Activated CD8-positive, alpha-beta T cell treated with anti-CD3 and anti-CD28 coated beads, Interleukin-2, amount 10 ng/mL, durations not matched to agents 7 days and 5 days (primary cell): ENCODE measurements at places on chromosomes 5 and 9. TPM values are rescaled to one million over a fixed set of nuclear protein-coding genes. Genes with fewer than 3 reads are reported as not detected.

DNA sequence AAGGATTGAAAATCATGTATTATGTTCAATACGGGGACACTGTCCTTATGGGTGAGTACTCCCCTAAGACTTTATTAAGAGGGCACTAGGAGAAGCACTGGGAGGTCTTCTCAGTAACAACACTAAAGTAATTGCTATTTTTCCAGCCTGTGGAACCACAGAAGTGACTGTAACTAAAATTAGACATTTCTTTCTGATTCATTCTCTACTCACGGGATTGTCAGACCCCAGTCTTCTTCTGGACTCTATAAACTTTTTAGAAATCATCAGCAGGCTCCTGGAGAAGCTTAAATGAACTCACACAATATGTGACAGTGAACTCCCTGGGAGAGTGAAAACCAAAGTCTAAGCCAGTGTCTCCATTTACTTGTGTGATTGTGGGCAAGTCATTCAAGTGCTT is 14.5 kb downstream of the TLR4 start:
- DNase-seq = no peak

DNA sequence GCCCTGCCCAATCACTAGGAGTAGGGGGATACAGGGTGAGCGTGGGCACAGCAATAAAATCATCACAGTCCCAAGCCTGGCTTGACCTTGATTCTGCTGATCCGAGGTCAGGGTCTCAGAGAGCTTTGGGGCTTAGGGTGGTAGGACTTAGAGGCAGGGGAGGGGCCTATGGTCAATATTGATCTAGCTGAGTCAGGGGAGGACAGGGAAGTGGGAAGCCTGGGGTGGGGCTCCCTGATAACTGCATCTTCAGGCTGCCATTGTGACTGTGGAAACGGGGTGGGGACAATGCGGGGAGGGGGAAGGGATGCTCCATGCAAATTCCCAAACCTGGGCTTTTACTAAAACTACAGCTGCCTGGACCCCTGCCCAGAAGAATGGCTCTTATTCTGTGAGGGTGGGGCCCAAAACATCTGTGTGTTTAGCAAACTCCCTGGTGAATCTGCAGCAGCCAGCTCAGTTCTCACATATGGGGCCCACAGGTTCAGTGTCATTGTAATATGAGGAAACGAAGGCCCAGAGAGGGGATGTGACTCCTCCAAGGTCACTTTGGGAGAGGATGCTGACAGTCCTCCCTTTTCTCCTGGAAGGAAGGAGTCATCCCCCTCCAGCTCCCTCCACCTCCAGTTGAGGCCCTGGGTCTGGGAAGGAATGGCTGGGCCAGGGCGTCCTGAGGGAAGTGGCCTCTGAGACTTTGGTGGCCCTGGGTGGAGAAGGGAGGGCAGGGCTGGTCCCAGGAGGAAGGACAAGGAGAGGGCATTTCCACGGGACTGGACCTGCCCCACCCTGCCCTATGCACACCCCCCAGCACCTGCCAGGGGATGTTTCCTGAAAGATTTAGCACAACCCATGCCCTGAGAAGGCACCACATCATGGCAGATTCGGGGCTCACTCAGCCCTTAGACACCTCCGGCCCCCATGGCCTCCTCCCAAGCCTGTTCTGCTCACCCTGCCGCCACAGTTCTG is 26.4 kb downstream of the SLC6A7 start:
- no peak for DNase-seq

Gene NEUROG1
- not detected for total RNA-seq

Gene HMCN2
- total RNA-seq = not detected

Gene CDK7
- total RNA-seq = 23.9 TPM

Gene ANGPTL2
- not detected for total RNA-seq

Gene IL5
- not detected for total RNA-seq

GRCh38 chr5:23029290-23029689 is 176.1 kb upstream of the CDH12 start:
- DNase-seq = no peak

DNA sequence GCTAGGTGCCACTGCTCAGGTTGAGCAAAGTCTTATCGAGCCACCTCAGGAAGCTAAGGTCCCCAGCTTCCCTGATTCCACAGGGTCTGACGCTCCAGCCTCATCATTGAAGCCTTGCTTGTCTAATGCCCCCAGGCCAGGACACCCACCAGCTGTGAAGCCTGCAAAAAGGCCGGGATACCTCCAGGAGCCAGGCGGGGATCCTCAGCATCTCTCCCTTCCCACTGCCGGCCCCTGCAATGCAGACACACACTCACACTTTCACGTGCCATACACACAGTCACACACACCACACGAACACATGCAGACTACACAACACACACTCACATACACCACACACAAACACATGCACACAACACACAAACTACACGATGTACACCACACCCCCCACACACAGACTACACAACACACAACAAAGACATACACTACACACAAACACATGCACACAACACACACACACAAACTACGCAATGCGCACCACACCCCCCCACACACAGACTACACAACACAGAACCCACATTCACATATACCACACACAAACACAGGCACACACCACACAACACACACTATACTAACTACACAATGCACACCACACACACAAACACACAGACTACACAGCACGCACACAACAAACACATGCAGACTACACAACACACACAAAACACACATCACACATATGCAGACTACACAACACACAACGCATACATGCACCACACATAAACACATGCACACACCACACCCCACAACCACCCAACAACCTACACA is 17.8 kb upstream of the S1PR3 start:
- DNase-seq = no peak

DNA sequence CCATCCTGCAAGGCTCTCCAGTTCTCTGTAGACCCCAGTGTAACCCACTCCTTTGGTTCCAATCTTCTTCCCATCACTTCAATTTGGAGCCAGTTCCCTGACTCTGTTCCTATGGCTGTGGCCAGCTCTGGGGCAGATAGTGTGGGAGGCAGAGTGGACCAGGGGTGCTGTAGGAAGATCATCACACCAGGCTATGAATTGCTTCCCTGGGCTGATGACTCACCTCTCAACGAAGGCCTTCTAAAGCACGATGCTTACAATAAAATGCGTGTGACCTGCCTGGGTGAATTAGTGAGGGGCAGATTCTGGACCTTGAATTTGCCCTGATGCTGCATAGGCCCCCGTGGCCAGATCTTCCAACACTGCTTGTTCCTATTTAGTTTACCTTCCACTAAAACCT is 289.7 kb downstream of the FBXL7 start:
- DNase-seq = no peak

- DNase-seq = no peak
Measured at GRCh38 chr5:150272531-150272930, 17.0 kb downstream of the CAMK2A start.

Gene FOXD4L5
- total RNA-seq = 0.16 TPM

DNA sequence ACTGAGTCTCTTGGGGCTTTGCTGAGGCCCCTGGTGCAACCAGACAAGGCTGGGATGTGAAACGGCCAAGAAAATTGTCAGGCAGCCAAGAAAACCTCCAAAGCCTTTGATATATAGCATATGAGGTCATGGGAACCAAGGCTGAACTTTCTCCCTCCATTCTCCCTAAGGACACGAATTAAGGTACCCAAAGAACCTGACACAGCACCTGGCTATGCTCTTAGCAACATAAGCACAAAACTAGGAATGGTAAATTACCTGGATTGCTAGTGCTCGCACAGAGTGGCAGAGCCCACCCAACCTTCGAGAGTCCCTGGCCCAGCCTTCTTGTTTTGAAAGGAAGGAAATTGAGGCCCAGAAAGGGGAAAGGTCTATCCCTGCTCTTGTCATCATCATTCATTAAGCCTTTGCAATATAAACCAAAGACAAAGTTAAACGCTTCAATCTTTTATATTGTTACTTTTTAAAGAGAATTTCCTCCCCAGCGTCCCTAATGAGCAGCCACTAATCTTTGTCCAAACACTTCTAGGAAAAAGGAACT is 220.0 kb upstream of the NR4A3 start:
- no peak for DNase-seq

- no peak for DNase-seq
Measured at GRCh38 chr5:81646469-81646995, 104.4 kb downstream of the SSBP2 start.

Gene RHOBTB3
- total RNA-seq = 0.32 TPM

- no peak for DNase-seq
Measured at GRCh38 chr9:134477342-134477925, 151.2 kb downstream of the RXRA start.

DNA sequence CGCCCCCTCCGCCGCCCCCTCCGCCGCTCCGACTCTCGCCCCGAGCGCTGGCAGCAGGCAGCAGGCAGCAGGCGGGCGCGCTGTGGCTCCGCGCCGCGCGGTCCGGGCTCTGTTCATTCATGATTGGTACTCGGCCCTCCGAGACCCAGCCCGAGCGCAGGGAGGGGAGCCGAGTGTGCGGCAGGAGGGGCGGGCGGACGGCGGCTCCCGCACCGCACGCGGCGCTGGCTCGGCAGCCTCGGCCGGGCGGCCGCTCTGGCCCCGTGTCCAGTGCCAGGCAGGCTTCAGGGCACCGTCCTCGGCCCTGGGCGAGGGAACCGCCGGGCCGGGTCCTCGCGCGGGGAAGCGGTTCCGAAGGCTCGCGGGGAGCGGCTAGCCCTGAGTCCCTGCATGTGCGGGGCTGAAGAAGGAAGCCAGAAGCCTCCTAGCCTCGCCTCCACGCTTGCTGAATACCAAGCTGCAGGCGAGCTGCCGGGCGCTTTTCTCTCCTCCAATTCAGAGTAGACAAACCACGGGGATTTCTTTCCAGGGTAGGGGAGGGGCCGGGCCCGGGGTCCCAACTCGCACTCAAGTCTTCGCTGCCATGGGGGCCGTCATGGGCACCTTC is at the start of gene KCNIP1:
Gene KCNIP1, plus strand, starts transcription at position 31 of the 607 bp plus-strand sequence.
- no peak for DNase-seq

- no peak for DNase-seq
Measured at GRCh38 chr9:96139592-96140295, 162.2 kb downstream of the HSD17B3 start.

DNA sequence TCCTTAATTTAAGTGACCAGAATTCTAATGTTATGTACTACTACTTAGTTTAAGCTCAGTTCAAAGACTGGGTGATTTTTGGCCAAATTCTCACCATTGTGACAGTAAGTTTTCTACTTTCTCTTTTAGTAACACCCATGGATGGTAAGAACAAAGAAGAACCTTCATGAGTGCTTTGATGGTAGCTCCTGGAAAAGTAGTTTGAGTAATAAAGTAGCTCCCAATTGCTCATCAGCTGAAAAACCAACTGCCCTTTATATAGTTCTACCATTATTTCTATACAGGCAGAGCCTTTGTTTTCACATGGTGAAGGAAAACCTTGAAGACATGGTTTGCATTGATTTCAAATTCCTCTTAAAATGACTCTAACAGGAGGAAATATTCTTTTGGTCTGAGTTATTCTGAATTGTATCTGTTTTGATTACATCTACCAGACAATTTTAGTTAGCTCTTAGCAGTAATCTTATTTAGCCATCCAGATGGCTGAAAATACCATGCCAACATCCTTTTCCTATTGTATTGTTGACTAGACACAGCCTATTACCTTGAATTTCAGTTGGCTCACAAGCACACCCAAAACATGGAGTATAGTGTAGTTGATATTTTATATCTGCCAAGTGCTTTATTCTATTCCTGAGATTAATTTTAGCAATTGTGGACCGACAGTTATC is 23.7 kb upstream of the STARD4 start:
- DNase-seq = no peak

DNA sequence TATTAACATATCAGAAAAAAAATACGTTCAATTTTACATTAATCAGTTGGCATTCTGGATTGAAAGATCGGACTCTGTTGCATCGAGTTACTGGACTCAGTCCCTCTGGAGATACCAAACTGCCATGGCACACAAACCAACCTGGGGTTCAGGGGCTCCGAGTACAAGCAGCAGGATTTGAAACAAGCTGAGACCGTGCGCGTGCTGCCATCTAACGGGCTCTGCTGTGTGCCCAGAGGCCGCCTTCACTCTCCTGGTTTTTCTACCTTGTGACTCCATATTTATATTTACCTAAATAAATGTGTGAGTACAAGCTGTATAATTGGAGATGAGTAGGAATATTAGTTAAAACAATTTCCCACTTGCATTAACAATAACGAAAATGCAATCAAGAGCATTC is 48.2 kb downstream of the ANXA1 start:
- no peak for DNase-seq

Gene C9orf152
- not detected for total RNA-seq

DNA sequence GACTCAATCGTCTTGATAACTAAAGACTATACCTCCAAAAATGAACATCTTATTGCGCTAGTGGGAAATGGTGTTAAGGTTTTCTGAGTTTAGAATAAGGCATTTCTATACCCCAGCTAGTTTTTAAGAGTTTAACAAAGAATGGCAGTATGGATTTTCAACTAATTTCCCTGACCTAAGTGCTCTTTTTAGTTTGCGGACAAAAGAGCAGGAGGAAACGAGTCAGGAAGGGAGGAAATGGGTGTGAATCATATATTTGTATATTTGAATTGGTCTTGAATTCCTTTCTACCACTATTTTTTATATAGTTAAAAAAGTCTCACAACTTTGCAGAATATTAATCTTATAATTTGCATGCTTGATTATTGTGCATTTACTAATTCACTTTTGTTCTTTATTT is 516.3 kb upstream of the ZNF608 start:
- DNase-seq = no peak

DNA sequence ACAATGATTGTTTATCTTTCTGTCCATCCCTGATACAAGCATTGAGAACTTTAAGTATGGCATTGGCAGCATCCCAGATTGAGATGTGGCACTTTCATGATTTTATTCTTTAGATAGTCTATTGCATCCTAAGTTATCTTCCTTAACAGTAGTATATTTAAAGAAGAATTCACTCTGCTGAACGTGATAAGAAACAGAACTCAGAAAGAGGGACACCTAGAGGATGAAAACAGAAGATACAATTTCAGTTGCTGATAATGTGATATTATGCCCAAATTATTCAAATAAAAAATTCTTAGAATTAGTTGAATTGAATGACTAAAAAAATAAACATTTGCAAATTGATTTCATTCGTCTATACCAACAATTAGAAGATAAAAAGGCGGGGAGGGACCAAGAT is 218.1 kb upstream of the DMRTA1 start:
- no peak for DNase-seq

DNA sequence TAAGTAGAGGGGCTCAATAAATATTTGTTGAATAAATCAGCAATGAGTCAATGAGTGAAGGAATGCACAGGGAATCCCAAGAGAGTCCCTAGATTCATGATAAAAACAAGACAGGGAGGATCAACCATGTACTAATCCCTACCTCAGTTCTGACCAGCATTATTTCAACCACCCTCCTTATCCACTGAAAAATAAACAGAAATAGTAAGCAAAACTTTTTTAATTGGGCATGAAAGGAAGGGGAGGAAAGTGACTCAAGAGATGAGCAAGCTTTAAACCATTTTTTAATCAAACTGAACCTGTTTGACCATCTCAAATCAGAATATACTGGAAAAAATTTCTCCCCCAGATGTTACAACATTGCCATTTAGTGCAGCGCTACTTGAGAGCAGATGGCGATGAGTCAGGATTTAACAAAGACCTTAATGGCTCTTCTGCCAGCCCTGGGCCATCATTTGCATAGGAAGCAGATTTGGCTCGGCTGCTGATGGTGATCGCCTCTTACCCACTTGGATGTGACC is 194.8 kb upstream of the SLC30A5 start:
- no peak for DNase-seq

Gene SPATA31C1
- not detected for total RNA-seq
